ENCODE measurements at places on chromosomes 11 and 22. TPM values are rescaled to one million over a fixed set of nuclear protein-coding genes. Genes with fewer than 3 reads are reported as not detected.
A peak's percentile ranks its signal among the peaks of the same experiment; 100 is the strongest.

The GRIA4 gene
- total RNA-seq: not detected

The ADAMTS8 gene
- 1.7 TPM for total RNA-seq

DNA sequence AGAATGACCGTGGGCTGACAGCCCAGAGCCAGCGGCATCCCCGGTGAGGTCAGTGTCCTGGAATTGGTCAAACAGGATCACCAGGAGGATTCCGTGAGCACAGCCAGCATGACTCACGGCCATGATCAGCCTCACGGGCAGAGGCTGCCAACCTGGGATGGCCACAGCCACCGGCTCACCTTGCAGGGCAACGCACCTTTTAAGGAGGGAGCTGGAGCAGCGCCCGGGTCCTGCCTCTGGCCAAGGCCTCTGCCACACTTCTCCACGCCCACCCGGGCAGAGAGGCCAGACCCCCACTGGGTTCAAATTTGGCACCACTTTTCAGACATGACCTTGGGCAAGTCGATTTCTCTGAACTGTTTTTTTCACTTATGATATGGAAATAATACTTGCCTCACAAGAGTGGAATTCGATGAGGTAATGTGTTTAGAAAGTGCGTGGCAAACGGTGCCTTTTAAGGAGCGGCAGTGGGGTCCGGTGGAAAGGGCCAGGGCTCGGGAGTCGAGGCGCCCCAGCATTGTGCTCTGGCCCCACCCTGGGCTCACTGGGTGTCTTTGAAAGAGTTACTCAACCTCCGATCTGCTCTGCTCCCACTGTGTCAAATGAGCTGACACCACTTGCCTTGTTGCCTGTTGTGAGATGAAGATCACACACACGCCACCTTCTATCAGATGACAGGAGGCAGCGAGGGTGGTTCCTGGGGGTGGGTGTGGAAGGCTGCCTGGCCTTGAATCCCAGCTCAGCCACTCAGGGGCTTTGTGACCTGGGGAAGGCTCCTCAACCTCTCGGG lies 16.0 kb downstream of the TXN2 start:
- DNase-seq: peak; percentile 89

DNA sequence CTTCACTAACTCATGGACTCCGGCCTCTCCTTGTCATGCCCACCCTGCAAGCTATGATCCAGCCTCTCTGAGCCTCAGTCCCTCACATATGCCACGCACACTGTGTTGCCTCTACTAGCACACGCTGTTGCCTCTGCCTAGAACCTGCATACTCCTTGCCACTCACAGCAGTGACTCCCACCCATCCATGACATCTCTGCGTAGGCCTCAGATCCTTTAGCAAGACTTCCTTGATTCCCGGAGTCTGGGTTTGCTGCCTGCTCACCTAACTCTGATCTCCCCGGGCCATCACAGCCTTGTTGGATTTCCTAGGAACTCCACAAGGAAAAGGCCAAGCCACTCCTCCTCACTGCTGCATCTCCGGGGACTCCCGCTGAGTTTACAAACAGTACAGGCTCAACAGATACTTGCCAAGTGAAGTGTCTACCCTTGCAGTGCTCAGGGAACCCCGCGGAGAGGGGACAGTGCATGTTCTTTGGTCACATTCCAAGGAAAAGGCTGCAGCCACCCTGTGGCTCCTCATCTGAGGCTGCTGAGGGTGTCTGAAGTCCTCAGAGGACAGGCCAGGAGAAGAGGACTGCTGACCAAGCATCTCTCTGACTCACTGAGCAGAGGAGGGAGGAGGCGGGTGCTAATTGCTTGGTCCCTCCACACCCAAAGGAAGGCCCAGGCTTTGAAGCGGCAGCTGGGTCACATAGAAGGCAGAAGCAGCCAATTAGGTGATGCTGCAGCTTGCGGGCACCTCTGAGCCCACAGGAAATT lies 42.4 kb upstream of the NAV2 start:
- DNase-seq: no peak

DNA sequence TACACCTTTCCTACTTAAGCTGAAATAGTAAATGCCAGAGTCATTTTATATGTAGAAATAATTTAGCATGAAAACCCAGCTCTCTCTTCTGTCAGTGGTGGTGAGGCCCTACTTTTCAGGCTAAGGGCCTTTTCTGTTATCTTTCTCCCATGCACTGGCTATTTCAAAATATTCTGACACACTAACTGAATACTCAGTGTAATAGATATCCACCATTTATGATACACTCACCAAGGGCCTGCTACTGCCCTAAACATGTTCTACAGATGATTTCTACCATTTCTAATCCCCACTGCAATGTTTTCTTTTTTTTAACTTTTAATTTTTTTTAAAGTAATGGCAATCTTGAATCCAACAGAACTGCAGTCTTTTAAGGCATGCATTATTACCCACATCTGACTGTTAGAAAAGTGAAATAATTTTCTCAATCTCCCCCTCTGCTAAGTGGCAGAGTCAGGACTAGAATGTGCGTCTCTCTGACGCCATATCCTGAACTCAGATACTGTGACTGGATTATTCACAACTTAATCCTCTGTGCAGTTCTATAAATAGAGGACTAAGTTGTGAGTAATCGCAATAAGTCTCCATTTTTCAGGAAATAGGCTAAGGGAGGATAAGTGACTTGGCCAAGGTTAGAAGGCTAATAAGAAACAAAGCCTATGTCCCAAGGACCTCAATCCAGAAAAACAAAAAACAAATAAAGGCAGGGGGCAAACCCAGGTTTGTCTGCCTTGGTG lies 44.0 kb downstream of the GRAMD1B start:
- DNase-seq: no peak

DNA sequence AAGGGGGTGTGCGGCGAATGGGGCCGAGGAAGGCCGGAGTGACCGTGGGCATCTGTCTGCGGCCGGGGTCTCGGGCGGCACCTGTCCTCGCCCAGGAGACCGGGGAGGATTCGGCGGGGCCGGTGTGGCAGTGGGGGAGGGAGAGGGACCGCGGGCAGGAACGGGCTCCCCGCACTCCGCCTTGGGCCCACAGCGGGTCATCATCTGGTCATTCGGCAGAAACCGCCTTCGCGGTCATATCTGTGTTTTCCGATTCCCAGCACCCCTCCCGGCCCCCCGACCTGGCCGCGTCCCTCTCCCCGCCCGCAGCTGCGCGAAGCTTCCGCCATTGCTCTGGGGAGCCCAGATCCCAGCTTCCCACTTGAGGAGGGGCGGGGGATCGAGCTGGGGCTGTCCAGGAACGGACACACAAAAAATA lies 824 bp upstream of the CBX6 start:
- DNase-seq: peak; percentile 36

GRCh38 chr11:106959800-106960199 lies 58.5 kb downstream of the GUCY1A2 start:
- no peak for DNase-seq

Measured in prostate gland (tissue), 2 donors.